Naive thymus-derived CD4-positive, alpha-beta T cell (primary cell): ENCODE measurements at places on chromosomes 6 and 20. TPM values are rescaled to one million over a fixed set of nuclear protein-coding genes. Genes with fewer than 3 reads are reported as not detected.

CRISP2 gene
- not detected for total RNA-seq

PRRT1 gene
- 7.4 TPM for total RNA-seq

ABHD16B gene
- 0.24 TPM for total RNA-seq

DNA sequence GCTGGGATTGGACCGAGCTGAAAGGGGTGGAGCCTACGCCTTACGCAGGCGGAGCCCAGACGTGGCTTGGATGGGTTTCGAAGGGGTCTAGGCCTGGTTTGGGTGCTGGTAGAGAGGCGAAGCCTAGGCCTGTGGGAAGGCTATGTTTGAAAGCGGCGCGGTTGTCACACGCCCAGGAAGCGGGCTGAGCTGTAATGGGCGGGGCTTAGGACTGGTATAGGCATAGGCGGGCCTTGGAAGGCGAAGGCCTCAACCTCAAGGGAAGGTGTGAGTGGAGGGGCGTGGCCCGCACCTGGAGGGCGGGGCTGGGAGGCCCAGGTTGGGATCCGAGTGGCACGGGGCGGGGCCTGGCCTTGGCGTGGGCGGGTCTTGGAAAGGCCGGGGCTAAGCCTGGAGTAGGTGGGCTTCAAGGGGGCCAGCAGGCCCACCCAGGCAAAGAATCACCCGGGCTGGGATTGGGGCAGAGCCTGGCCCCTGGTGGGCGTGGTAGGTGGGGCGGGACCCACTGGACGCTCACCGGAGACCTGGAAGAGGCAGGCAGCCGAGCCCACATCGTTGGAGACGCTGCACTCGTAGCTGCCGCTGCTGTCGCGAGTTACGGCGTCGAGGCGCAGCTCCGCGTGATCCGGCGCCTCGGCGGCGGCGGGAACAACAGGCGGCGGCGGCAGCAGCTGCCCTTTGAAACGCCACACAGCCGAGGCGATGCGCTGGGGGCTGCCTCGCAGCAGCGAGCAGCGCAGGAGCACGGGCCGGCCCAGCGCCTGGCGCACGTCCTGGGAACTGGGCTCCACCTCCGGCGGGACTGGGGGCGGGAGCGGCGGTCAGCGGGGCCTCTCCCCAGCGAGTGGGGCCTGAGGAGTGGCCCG lies 49.0 kb downstream of the MDGA1 start:
- DNase-seq, result peak; percentile 39

IP6K3 gene
- not detected in 2 replicates for total RNA-seq

- DNase-seq, result no peak
These were observed 495 bp downstream of the FAM83B start for GRCh38 chr6:54846857-54847674.

MEP1A gene
- total RNA-seq, result not detected in 2 replicates

GRCh38 chr6:64224819-64225218 lies 589.2 kb downstream of the PHF3 start:
- no peak for DNase-seq

DNA sequence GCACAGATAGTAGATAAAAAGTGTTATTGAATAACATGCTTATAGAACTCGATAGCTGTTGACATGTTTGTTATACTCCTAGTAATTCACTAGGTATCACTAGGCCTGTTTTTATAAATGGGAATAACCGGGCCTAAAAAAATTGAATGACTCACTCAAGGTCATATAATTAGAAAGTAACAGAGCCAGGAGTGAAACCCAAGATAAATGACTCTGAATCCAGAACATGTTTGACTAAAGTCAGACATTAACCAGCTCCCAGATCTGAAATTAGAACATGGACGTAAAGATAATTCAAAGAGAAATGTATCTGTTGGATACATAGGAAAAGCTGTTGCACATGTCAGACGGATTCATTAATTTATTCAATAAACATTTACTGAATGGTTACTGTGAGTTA lies 26.9 kb downstream of the RGS17 start:
- no peak for DNase-seq

BTN1A1 gene
- total RNA-seq, result not detected

- peak; percentile 60 for DNase-seq
These were observed 600 bp downstream of the SEC63 start for GRCh38 chr6:107957308-107957908.

SYNGAP1 gene
- total RNA-seq, result 54.2 TPM

DNA sequence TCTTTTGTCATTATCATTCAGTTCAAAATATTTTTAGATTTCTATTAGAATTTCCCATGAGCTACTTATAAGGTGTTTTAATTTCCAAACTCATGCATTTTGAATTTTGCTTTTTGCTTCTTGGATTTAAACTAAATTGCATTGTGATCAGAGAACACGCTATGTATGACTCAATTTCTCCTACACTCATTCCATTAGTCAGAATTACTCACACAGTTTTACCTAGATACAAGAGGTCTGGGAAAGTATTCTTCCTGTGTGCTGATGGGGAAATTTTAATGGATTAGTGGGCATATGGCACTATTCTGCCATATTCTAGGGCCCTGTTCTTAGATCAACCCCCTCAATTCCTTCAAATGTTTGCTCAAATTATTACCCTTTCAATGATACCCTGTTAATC lies 49.9 kb upstream of the BMP5 start:
- no peak for DNase-seq

- DNase-seq, result no peak
These were observed 461.9 kb downstream of the UTRN start for GRCh38 chr6:144746902-144747469.

KHDC1L gene
- not detected for total RNA-seq

PTGIS gene
- not detected for total RNA-seq
